Stimulated activated CD4-positive, alpha-beta T cell treated with anti-CD3 and anti-CD28 coated beads, Interleukin-1b, Interleukin-23, amount 100 ng/mL, for 48 hours (primary cell): ENCODE measurements at places on chromosomes 4 and X.

- no peak for DNase-seq
Observed at GRCh38 chr4:52103319-52103718, 52.2 kb downstream of the SPATA18 start.

- DNase-seq = no peak
Observed at GRCh38 chr4:53055716-53056403, 193.7 kb downstream of the RASL11B start.

- DNase-seq = no peak
Observed at GRCh38 chr4:8838961-8839431, 32.6 kb downstream of the HMX1 start.

GRCh38 chr4:29908276-29908675 lies 811.9 kb upstream of the PCDH7 start:
- no peak for DNase-seq

GRCh38 chrX:55074851-55075467 lies at the start of gene PAGE2B:
PAGE2B (plus strand) TSS chrX:55075030; CDS start chrX:55076042, 1,012 bp downstream.
- DNase-seq = no peak

DNA sequence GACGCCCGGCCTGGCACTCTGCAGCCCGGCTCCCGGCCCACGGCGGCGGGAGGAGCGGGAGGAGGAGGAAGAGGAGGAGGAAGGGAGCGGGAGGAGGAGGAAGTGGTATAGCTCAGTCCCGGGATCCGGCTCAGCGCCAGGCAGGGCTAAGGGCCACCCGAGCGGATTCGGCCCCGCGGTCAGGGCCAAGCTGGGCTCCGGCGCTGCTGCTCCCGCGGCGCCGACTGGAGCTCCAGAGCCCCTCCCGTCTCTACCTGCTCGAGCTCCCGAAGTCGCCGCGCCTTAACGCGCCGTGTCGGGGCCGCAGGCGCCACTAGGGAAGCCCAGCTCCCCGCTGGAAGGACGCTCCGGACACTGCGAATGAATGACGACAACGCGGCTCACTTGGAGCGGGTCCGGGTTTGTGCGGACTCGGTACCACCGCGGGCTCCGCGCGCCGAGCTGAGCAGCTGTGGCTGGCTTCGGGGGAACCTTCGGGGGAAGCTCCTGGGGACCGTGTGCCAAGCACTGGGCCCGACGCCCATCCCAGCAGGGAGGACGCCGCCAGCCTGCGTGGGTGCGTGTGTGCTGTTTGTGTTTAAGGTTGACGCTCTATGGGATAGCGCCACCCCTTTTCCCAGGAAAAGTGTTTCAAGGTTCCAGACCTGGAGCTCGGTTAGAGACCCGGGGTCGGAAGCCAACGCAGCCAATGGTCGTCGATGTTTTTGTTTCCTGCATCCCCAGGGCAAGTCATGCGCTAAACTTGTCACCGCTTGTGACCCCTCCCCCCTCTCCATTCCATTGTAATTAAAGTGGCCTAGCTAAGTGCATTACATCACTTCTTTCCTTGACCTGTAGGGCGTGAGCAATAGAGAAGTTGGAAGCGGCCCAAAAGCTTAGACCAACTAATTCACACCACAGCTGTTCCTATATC lies at the start of gene TBC1D9:
Gene TBC1D9, minus strand, starts transcription at position 67 of the 913 bp plus-strand sequence. CDS start 340 bp downstream, outside the sequence.
- DNase-seq = no peak

DNA sequence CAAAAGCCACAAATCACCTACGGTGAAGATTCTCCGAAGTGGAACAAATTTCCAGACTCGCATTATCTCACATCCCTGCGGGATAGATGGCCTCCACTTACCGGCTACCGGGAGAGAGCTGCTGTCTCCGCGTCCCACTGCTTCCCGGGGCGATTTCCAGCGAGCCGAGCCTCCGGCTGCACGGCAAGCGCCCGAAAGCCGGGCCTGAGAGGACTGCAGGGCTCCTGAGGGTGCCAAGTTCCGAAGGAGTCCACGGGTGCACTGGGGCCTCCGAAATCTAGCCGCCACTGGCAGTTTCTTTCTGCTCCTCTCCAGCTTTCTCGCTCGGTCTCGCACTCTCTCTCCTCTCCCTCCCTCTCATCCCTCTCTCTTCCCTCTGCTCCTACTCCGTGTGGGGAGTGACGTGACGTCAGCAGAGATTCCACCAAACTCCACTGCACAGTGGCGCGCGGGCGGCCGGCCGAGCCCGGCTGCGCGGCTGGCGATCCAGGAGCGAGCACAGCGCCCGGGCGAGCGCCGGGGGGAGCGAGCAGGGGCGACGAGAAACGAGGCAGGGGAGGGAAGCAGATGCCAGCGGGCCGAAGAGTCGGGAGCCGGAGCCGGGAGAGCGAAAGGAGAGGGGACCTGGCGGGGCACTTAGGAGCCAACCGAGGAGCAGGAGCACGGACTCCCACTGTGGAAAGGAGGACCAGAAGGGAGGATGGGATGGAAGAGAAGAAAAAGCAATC lies 14.0 kb upstream of the PITX2 start:
- no peak for DNase-seq

GRCh38 chrX:31329298-31329697 lies 257.5 kb upstream of the FTHL17 start:
- no peak for DNase-seq

- DNase-seq = no peak
Observed at GRCh38 chr4:110737931-110738330, 115.1 kb upstream of the PITX2 start.

DNA sequence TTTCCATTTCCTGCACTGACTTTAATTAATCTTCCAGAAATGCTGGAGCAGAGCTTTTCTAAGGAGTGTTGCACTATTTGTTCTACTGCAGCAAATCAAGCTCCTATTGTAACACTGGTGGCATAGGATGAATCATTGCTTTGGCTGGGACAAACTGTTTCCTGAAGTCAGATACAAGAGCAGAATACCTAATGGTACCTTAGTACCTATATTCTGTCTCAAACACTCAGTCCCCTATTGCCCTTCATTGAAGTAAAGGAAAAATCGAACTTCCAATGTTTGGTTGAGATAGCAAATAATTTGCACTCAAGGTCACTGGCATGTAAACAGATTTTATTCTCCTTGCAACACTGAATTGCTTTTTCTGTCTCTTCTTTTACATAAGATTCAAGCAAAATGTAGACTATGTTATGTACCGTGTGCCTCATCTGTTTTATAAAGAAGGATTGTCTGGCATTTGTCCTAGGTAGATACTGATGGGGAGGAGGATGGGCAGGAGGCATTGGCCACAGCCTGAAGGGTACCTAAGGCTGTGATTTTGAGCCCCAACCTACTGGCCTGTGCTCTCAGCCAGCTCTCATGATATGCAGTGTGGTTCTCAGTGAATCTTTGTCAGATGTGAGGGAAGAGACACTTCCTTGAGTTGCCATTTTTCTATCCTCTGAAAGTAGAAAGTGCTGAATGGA lies 141.6 kb downstream of the AASDH start:
- no peak for DNase-seq

GRCh38 chrX:123424546-123424945 lies 240.5 kb downstream of the GRIA3 start:
- no peak for DNase-seq

GRCh38 chr4:95295157-95295556 lies 253.6 kb downstream of the UNC5C start:
- no peak for DNase-seq

DNA sequence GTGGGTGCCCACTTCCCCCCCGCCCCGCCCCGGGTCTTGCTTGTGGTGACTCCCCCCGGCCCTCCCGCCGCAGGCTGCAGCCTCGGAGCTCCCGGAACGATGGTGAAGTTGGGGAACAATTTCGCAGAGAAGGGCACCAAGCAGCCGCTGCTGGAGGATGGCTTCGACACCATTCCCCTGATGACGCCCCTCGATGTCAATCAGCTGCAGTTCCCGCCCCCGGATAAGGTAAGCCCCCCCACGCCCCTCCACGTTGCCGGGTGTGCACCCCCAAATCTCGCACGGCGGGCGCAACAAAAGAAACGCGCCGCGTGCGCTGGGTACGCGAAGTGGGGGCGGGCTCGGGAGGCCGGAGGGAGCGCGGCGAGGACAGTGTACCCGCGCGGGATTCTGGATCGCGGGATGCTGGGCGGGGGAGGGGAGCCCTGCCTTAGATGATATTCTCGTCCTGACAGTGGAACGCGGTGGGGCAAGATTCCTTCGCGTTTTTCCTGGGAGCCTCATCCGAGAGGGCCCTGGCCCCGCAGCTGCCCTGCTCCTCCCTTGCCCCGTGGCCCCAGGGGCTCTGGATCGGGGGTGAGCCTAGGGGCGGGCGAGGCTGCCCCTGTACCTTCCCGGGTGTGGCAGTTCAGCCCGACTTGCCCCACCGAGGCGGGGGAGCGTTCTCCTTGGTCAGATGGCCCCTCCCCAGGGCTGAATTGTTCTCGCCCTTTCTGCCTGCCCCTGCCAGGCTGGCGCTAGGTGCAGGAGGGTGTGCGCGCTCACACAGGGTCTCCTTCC lies 819 bp downstream of the NSG1 start:
- no peak for DNase-seq

DNA sequence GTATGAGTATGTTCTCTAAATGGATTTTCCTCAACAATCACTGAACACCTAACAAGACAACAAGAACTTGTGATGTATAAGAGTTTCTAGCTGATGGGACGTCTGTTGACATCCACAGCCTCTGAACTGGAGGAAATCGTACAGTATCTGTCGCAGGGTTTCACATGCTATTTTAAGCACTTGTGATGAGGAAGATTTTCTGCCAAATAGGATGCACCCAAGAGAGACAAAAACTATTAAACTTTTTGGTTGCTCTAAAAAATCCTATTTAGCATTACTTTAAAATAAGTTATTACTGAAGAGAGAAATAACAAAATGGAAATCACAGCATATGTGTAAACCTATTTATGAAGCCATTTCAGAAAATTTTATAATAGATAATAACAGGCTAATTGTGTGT lies 356.1 kb upstream of the SLC7A11 start:
- DNase-seq = no peak

DNA sequence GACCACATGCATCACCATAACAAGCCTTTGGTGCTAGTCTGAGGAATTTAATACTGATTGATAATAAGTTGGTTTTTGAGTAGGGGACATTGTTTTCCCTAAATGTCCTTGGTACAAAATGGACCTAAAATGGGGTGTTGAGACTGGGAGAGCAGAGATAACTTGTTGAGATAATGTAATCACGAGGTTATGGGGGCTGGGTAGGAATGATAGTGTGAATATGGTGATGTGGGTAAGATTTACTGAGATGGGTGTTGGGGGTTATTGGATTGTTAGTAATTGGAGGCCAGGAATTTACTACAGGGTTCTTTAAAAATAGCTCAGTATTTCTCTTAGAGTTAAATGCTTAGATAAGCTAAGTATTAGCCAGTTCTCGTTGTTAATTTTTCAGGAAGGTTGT lies 3.9 kb downstream of the BMP2K start:
- no peak for DNase-seq

DNA sequence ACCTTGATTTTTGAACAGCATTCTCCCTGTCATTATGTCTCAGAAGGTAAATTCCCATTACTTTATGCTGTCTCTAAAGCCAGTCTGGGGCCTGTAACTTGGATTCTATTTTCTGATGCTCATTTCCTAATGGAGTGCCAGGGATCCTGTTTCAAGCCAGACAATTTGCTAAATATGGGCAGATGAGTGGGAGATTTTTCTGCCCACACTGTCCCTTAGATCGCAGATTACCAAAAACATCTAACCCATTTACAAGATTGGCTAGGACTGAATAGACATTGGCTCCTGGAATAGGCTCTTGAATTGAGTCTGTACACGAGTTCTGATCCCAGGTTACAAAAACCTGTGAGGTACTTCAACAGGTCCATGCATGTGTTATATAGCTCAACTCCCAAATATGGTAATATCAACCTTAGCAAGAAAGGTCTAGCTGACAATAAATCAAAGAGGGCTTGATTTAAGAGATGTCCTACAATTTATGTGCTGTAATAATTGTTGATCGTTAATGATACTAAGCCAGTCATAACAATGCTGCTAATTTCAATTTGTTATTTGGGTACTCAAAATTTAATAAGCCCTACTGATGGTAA lies 5.7 kb downstream of the GPC3 start:
- no peak for DNase-seq

- no peak for DNase-seq
Observed at GRCh38 chr4:56142088-56142487, 193.3 kb downstream of the CEP135 start.

DNA sequence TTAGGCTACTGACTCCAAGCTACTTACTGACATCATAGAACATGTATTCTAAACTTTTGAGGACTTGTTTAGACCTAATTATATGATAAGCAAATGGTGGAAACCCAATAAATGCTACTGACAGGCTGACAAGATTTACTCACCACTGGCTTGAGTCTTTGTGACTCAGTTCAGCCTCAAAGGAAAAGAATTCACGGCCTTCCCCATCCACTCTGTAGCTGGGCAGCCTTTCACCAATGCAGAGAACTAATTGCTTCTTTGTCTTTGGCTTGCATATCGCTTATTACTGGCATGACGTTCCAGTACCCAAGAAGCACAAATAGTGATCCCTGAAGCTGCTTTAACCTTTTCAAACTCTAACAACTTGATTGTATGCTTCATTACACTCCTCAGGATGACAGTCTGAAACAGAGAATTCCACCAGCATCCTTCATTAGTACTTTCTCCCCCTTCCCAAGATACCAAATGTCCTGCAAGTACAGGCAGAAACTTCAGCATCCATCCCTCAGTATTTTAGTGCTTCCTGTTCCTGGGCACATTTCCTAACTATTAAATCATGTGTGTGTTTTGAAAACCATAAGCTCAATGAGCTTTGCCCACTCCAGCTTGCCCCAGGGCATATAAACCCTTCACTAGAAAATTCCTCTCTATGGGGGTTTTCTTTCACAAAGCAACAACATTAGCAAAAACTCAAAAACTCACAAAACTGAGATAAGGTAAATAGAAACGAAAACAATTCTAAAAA lies 298.1 kb upstream of the SLC7A11 start:
- DNase-seq = no peak

- DNase-seq = no peak
Observed at GRCh38 chr4:149166876-149167275, 648.8 kb downstream of the IQCM start.
